CD8-positive, alpha-beta memory T cell (primary cell): ENCODE measurements at places on chromosomes 16 and 17.

- no peak for DNase-seq
These were observed 37.2 kb upstream of the C16orf82 start for GRCh38 chr16:27029525-27029924.

- DNase-seq = no peak
These were observed 7.8 kb downstream of the XYLT2 start for GRCh38 chr17:50353600-50354195.

DNA sequence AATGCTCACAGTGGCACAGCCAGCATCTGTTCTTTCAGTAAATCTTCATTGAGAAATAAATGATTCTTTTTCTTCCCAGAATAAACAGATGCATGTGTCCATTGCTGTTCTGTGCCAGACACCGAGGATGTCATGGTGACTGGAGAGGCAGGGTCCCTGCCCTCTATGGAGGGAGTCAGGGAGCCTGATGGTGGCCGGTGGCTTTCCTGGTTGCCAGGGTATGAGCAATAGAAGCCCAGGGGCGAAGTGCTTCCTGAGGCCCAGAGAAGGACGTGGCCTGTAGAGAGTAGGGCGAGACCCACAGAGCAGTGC is 29.9 kb upstream of the NUDT16L1 start:
- no peak for DNase-seq

DNA sequence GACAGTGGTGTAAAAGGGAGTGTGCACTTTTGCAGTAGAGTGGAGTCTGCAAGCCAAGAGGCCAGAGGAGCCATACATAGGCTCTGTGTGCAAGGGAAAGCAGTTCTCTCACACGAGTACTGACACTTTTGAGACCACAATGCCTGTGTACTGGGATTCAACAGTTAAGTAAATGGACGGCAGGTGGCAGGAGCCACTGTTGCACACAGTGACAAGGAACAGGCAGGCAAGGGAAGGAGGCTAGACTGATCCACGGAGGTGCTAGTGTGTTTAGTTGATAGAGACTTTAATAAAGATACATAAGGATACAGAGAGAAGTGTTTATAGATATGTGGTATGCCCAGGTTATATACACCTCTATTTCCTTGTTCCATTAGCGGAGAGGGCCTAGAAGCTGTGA is 67.0 kb downstream of the MPRIP start:
- DNase-seq = peak; percentile 41

- no peak for DNase-seq
These were observed 7.9 kb downstream of the SENP3 start for GRCh38 chr17:7569571-7569970.

GRCh38 chr17:45430738-45431530 is 1.7 kb downstream of the ARHGAP27 start:
- no peak for DNase-seq

- DNase-seq = no peak
These were observed 53.3 kb upstream of the DLX4 start for GRCh38 chr17:49915670-49916069.

- DNase-seq = no peak
These were observed 61.4 kb upstream of the TMC5 start for GRCh38 chr16:19356024-19356952.

DNA sequence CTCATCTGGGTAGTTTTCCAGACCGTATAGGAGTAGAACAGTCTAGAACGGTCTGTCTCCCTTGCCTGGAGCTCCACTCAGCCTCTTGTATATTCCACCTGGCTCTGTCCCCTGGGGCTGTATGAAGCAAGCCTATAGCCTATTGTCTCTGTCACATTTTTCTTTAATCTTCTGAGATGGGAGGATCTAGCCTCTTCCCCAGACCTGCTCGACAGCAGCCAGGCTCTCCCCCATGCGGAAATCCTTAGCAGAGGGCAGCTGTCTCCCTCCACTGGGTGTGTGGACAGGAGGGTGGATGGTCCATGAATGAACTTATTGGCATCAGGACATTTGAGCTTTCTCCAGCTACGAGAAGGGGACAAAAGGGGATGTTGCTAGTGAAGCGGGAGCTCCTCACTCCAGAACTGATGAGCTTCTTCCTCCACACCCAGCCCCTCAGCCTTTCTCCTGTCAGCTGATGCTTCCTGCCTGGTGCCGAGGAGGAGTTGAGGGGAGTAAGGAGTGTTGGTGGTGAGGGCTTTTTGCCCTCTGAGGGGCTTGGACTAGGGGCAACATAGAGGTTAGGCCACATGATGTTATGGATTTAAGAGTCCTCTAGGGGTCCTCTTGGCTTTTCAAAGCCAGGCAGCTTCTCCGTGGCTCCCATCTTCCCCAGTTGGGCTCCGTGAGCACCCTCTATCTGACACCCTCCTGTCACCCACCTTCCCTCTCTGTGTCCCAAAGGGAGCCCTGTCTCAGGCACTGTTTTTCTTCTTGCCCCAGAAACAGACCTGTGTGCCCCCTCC is 28.0 kb downstream of the ARHGAP23 start:
- DNase-seq = no peak

DNA sequence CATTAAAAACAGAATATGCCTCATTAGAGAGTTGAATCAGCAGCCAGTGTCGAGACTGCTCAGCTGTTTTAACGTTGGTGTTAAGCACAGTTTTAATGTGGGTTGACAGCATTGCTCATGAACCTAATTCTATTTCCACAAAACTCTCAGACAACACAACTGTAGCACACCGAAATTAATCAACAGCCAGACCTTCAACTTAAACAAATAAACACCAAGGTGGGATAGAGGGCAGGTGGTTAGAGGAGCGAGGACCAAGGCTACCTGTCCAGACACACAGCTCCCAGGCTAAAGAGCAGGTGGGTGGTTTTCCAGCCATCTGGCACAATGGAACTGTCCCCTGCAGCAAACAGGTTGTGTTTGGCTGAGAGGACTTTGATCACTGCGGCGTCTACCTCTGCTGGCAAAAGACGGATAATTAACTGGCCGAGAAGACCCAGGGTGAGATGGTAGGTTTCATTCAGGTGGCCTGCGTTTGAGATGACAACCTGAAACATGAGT is 69.6 kb upstream of the ATP2A3 start:
- no peak for DNase-seq

- no peak for DNase-seq
These were observed 104.3 kb upstream of the SDK2 start for GRCh38 chr17:73748508-73748907.

- DNase-seq = no peak
These were observed 38.1 kb upstream of the RHOT1 start for GRCh38 chr17:32104158-32104557.

DNA sequence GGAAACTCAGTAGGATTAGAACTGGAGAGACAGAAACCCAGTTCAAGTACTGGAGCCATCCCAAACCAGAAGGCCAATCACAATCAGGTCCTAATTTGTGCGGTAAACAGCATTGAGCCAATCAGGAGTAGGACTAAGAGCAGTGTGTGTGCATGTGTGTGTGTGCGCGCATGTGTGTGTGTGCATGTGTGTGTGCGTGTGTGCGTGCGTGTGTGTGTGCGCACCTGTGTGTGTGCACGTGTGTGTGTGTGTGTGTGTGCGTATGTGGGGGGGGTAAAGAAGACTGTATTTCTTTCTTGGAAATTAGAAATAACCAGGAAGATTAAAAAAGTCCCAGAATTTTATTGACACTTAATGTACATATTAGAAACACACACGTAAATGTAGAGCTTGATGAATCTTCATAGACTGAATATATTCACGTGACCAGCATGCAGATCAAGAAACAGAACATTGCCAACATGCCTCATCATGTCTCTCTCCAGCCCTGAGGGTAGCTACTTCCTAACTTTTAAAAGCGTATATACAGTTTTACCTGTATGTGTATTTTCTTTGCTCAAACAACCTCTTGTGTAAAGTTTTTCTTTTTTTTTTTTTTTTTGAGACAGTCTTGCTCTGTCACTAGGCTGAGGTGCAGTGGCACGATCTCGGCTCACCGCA is 919 bp upstream of the DHRS7C start:
- no peak for DNase-seq

- DNase-seq = no peak
These were observed 375.9 kb downstream of the CDH13 start for GRCh38 chr16:83002351-83003334.

- no peak for DNase-seq
These were observed 420.1 kb downstream of the HS3ST4 start for GRCh38 chr16:26111900-26112299.

- DNase-seq = no peak
These were observed 10.6 kb downstream of the ADCY7 start for GRCh38 chr16:50276801-50277555.

- DNase-seq = no peak
These were observed 154.2 kb downstream of the VPS53 start for GRCh38 chr17:560432-560873.

GRCh38 chr16:86363057-86363490 is 147.3 kb upstream of the FOXF1 start:
- no peak for DNase-seq

GRCh38 chr16:86307514-86307903 is 202.8 kb upstream of the FOXF1 start:
- DNase-seq = no peak

GRCh38 chr17:35780950-35781349 is 14.5 kb downstream of the MMP28 start:
- no peak for DNase-seq

DNA sequence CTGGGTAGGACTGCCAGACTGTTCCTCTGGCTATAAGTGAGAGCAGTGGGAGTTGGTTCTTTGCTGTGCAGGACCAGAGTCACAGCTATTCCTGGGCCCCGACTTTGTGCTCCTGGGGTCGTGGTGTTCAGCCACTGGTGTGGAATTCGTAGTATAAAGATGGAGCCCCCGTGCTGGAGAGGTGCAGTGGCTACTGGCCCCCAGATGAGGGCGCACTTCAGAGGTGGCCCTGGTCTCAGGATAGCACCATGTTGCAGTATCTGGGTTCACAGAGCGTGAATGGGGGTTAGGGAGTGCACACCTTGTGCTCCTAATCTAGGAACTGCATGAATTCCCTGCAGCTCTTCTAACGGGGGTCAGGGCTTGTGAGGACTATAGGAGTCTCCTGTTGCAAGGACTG is 21.1 kb downstream of the TANC2 start:
- DNase-seq = no peak

DNA sequence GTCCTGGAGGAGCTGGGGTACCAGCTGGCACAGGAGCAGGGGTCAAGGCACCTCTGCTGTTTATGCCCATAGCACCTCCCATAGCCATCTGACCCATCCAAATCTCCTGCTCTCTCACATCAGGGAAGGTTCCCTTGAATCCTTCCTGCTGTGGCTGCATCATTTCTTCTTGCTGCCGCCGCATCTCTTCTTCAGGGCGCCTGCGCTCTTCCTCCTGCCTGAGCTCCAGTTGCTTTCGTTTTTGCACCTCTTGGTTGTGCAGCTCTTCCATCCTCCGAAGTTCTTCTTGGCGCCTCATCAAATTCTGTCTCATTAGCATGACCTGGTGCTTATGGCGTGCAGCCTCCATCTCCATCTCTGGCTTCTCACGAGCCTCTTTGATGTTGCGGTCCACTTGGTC is 2.0 kb upstream of the NOB1 start:
- DNase-seq = no peak

DNA sequence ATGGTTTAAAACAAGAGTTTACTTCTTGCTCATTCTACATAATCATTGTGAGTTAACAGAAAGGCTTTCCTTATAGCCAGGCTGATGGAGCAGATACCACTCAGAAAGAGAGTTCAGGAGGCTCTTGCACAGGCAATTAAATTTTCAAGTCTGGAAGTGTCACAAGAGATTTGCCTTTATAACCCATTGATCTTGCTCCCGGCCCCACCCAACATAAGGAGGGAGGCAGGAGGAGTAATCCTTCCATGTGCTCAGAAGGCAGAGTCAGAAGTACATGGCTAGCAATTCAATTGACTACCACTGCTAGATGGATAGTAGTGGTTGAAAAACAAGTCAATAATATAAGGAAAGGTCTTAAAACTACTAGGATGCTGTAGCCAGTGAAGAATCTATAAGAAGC is 346.3 kb upstream of the CDH11 start:
- no peak for DNase-seq

GRCh38 chr16:17160920-17161431 is 309.8 kb downstream of the XYLT1 start:
- DNase-seq = no peak

DNA sequence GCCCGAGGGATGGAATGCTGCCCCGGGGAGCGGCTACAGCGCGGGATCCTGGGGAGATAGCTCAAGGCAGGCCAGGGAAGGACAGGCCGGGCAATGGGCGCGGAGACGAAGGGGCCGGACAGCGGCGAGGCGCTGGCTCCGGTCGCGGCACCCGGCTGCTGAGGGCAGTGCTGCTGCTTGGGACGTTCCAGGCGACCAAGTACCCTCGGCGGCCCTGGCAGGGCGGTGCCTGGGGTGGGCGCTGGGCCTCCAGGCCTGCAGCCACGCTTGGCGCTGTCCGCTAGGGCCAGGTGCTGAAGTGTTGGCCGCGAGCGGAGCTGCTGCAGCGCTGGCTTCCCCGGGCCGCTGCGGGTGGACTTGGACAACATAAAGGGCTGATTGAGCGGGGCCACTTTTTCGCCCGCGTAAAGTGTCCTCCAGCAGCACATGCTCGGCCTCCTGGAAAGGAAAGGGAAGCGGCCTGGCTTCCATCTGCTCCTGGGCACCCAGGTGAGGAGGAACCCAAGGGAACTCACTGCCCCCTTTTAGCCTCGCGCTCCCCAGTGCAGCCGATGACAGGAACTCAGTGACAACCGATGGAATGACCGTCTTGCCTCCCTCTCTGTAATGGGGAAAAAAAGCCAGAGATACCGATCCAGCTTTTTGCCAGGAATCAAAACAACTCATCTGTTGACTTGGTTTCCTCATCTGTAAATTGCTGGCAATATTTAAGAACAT is 23.7 kb downstream of the CLEC3A start:
- no peak for DNase-seq

DNA sequence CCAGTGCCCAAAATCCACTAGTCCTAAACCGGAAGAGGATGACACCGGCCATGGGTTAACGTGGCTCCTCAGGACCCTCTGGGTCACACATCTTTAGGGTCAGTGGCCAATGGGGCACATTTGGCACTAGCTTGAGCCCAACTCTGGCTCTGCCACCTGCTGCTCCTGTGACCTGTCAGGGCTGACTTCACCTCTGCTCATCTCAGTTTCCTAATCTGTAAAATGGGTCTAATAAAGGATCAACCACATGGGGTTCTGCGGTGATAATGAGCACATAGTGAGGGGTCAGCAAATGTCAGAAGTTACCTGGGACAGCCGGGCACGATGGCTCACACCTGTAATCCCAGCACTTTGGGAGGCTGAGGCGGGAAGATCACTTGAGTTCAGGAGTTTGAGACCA is 18.4 kb downstream of the QPRT start:
- no peak for DNase-seq

DNA sequence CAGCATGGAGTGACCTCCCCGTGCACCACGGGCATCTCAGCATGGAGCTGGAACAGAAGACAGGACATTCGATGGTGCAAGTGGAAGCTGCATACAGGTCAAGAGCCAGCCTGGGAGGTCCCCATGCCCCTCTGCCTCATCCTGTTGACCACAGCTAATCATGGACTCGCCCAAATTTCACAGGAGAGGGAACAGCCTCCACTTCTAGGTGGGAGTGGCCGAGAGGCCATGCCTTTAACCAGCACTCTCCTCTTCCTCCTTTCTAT is 3.8 kb upstream of the SLC47A2 start:
- no peak for DNase-seq

DNA sequence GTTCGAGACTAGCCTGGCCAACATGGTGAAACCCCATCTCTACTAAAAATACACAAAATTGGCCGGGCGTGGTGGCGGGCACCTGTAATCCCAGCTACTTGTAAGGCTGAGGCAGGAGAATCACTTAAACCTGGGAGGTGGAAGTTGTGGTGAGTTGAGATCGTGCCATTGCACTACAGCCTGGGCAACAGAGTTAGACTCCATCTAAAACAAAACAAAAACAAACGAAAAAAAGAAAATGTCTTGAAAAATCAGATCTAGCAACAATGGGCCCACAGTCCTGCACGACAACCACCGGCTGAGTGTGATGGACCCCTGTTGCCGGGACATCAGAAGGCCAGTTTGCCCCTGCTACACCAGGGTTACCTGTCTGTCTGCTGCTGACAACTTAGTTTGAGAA is 3.9 kb upstream of the RMI2 start:
- DNase-seq = no peak
